ENCODE measurements at places on chromosomes 1 and 21. TPM values are rescaled to one million over a fixed set of nuclear protein-coding genes. Genes with fewer than 3 reads are reported as not detected.

DNA sequence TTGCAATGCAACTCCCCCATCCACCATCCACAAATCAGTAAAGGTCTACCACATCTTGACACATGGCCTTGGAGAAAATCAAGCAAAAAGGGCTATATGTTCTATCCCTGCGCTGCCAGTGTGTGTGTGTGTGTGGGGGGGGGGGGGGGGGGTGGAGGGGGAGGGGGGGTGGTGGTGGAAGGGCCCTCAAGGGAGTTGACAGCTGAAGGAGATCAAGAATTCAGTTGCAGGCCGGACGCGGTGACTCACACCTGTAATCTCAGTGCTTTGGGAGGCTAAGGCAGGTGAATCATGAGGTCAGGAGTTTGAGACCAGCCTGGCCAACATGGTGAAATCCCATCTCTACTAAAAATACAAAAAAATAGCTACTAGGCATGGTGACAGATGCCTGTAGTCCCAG, 37.6 kb upstream of the CLIC4 start:
- no peak for DNase-seq

- no peak for DNase-seq
These were observed 428.5 kb upstream of the TMPRSS15 start for GRCh38 chr21:18831942-18832676.

DNA sequence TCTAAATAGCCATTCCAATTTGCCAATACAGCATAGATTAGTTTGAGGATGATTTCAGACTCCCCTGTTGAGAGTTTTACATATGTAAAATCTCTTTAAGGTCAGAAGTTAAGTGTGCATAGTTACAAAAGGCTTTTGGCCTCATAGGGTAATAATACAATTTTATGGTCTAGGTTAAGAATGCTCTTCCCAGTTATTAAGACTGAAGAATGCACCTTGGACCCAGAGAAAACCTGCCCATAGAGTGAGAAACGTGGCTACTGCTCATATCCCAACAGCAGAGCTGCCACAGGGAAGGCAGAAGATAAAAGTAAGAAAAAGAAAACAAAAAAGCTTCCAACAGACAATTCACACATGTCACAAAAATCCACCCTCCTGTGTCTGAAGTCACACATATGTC, 255.9 kb downstream of the LMO4 start:
- DNase-seq: no peak

DNA sequence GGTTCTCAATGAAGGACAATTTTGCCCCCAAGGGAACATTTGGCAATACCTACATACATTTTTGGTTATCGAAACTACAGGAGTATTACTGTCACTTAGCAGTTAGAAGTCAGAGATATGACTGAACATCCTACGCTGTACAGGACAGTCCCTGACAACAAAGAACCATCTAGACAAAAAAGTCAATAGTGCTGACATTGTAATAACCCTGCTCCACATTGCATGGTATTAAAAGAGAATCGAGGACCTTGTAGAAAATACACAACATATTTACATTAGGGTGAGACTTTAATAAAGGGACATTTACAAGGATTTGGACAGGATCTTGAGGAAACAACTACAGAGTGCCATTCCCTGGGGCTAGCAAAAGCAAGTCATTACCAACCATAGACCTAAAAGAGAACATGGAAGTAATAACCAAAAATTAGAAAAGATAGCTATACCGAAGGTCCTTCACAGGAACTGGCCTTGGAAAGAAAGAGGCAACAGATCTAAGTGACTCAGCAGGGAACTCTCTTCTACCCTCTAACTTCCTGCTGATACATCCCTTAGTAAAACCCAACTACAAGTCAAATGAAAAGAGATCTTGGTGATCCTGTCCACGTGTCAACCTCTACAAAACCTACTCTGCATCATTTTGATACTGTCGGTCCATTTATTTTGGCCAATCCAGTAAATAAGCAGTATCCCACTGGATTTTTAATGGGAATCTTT, 40.2 kb downstream of the ANGPTL3 start:
- DNase-seq: no peak

DNA sequence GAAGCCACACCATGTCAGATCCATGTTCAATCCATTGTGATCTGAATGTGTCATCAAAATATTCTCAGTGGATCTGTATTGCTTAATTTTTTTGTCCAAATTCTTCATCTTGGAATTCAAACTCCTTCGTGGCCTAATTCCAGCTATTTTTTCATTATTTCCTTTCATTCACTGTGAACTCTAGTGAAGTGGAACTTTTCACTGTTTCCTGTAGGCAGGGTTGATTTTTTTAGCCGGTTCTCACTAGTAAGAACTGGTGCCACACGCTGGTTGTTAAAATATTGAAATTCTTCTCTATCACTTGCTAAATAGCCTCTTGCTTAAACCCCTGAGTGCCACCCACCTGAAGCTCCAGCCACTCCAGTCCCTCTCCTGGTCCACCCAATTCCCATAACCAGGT, 7.6 kb upstream of the S100A11 start:
- DNase-seq: no peak

DNA sequence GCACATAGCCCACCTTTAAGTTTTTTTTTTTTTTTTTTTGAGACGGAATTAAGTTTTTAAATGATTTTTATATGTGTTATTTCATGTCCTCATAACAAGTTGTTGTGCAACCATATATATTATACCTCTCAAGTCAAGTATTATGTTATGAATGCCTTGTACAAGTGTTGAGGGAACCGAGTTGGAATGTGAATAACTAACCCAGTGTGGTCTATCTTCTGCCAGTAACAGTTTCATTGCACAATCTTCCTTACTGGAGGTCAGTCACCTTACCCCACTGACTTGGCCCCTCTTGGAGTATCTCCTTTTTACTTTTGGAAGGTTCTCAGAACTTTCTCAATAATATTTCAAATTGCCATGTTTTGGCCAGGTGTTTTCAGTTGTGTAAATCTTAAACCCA, 201.9 kb downstream of the CACNA1E start:
- DNase-seq: no peak

- DNase-seq: no peak
These were observed 1011.8 kb upstream of the ADGRL4 start for GRCh38 chr1:80018348-80018747.

FABP3 gene
- 42.1 TPM for total RNA-seq

C1orf226 gene
- total RNA-seq: 1.4 TPM

EFNA3 gene
- total RNA-seq: 1.2 TPM

PGD gene
- 19.5 TPM for total RNA-seq

CD160 gene
- 1.0 TPM for total RNA-seq

Data from urinary bladder (tissue), 4 donors.